Effector CD4-positive, alpha-beta T cell (primary cell): ENCODE measurements at places on chromosomes 13 and 19.
A peak's percentile ranks its signal among the peaks of the same experiment; 100 is the strongest.

- no peak for DNase-seq
These were observed 22.3 kb downstream of the EPS15L1 start for GRCh38 chr19:16449330-16449961.

- peak; percentile 73 for DNase-seq
These were observed 1.5 kb downstream of the CLEC11A start for GRCh38 chr19:50724522-50725217.

DNA sequence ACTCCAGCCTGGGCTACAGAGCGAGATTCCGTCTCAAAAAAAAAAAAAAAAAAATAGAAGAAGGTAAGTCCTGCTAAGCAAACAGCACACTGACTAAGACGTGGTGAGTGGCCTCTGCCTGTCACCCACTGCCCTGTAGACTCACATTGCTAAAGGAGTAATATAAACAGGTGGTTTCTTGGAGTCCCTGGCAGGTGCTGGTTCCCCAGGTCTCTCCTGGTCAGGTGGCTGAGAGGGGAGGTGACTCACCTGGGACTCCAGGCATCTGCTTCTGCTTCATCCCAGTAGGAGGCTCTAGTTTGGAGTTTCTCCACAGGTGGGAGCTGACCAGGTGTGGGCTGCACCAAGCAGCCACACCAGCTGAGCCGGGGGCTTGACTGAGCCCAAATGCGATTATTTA is at the start of gene OR10H1:
Gene OR10H1, minus strand, starts transcription at position 359 of the 400 bp plus-strand sequence. CDS start 7,627 bp downstream, outside the sequence.
- DNase-seq, result no peak

- DNase-seq, result no peak
These were observed 13.0 kb downstream of the C19orf25 start for GRCh38 chr19:1466018-1466460.

DNA sequence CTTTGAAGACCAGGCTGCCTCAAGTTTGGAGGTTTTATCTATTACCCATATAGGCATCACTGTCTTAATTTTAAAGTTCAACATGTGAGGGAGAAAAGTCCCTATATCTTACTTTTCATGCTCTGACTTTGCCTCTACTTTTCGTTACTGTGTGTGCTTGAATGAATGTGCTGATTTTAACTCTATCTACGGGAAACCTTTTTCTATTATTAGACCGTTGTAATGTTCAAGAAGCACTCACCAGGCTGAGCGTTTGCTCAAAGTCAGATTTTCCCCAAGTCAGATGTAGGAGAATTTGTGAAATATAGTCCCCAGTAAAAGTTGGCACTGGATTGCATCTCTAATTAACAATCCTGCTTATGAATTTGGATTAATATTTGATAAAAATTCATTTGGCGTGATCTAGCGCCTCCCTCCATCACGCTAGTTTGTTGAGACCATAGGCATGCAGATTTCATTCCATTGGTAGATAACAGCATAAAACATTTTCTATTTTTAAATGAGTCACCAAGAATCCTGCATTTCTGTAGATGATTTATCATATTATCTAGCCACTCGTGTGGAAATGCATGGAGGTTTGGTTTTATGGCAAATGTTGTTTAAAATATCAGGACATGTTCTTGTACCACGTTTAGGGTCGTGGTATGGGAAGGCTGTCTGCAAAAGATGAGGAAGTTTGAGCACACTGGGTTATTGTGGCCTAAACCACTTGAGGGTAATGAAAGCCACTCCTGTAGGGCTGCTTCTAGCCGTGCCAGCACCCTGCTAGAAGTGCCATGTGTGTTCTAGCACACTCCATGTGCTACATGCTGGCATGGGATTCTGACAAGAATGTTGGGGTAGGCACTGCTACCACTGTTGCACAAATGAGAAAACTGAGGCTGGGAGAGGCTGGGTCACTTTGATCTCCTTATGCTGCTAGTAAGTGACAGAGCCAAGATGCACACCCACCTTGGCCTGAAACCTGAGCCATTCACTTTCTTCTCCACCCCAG is 179.4 kb downstream of the FGF9 start:
- no peak for DNase-seq

DNA sequence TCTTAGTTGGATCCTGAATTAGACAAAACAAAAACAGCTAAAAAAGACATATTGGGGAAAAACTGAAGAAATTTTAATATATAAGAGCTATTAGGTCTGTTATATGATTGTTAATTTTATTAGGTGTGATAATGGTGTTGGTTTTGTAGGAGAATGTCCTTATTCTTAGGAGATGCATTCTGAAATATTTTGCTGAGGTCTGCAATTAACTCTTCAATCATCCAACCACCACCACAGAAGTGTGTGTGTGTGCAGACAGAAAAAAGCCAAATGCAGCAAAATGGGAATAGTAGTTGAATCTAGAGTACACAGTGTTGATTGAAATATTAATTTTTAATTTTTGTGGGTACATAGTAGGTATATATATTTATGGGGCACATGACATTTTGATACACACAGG is 12.1 kb upstream of the KBTBD7 start:
- DNase-seq, result no peak

GRCh38 chr13:37475966-37476365 is 122.6 kb downstream of the POSTN start:
- DNase-seq, result no peak

GRCh38 chr19:4284176-4284958 is 5.3 kb downstream of the SHD start:
- DNase-seq, result no peak

DNA sequence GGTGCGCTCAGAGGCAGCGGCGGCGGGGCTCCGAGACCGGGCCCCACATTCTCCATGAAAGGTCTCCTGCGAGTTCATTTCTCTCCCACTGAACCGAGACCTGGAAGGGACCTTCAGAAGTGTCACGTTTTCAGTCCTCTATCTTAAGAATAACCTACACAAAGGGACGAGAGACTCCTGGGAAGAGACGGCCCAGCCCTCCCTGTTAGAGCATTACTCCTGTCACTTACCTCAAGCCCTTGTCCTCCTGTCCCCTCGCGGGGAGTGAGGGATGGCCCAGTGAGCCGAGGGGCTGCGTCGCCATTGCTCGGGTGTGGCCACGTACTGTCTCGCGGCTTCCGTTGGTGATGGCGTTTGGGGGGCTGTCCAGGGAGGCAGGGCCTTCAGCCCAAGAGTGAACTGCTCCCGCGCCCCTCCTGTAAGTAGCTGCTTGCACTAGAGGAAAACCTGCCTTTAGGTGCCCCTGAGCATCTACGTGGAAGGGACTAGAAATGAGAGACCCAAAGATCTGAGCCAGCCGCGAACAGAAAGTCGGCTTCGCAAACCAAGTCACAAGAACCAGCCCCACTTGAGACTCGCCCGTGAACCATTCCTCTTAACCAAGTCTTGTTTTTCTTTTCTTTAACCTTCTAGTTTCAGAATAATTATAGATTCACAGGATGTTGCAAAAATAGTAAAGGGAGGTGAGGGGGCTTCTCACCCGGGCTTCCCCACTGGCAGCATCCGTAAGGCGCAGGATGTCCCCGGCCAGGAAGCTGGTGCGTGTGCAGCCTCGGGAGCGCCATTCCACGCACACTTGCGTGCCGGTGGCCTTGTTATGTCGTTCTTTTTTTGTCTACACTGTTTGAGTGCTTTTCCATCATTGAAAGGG is 21.1 kb upstream of the NDUFS7 start:
- DNase-seq, result no peak

DNA sequence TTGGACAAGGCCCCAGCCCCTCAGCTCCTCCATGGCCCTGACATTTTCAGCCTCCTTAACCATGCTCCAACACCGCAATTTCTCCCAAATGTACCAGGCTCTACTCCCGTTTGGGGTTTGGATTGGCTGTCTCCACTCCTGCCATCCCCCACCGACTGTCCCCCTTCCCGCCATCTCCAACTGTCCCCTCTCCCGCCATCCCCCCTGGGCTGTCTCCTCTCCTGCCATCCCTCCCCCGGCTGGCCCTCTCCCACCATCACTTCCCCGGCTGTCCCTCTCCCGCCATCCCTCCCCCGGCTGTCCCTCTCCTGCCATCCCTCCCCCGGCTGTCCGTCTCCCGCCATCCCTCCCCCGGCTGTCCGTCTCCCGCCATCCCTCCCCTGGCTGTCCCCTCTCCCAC is 5.4 kb downstream of the BCAT2 start:
- DNase-seq, result no peak

DNA sequence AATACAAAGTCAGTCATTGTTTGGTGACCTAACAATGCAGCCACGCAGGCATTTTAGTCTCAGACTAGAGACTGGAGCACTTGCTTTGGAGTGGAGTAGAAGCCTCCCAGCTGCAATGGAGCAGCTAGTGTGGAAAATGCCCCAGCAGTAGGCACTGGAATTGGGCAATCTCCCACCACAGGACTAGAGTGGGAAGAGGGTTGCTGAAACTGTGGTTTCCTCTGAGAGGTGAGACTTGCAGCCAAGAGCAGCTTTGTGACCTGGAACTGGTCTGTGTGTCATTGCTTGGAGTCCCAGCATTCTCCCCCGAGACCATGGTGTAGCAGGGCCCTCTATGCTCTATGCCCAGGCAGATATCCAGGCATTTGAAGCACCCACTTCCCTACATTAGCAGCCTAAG is 556.3 kb downstream of the UQCRFS1 start:
- DNase-seq, result no peak

DNA sequence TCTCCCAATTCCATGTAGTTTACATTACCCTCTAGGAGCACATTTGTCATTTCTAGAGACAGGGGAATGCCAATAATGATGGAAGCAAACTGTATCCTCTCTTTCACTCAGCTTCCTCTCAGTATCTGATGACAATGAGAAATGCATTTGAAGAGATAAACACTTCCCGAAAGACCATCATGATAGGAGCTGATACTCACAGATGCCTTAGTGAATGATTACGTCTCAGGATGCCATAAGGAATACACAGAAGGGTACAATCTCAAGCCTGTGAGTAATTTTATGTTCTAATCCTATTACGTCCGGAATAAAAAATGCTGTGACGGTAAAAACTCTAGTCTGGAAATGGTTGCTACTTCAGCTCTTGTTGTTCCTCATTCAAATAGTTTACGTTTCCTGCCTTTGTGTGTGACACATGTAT is 663.8 kb upstream of the MIR17HG start:
- DNase-seq, result no peak

DNA sequence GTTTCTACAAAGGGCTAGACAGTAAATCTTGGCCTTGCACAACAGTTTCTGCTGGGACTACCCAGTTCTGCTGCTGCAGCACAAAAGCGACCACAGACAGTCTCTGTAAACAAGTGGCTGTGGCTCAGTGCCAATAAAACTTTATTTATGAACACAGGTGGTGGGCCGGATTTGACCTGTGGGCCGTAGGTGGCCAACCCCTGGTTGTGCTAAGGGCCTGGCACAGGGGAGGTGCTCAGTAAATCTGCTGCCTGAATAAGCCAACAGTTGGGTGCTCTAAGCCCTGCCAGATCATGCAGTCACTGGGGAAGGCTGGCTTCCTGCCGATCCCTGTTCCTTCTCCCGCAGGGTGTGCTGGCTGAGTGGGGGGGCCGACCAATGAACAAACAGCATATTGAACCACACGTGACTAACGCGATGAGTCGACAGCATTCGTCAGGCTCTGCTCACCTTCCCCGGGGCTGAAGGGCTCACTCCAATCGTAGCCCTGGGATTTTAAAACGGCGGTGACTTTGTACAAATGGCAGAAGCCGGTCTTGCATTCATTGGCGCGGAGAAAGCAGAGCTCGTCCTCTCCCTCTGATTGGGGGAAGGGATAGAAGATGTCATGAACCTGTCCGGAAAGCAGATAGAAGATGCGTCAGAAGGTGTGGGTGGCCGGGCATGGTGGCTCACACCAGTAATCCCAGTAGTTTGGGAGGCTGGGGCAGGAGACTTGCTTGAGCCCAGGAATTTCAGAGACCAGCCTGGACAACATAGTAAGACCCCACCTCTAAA is 24.3 kb upstream of the MYDGF start:
- DNase-seq, result no peak

DNA sequence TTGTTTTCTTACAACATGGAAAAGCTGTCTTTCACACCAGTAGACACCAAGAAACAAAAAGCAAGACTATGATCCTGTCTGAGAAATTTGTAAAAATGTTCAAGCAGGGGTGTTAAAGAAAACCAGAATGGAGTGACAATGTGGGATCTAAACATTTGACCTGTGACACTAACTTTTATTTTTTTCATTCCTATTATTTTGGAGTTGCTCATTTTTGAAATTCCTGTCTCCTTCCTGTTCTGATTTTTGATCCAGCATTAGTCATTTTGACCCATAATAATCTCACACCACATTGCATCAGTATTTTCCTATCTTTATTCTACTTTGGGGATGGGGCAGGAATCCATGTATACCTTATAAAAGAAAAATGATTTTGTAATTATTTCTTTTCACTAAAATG is 164.2 kb downstream of the DLEU7 start:
- no peak for DNase-seq

DNA sequence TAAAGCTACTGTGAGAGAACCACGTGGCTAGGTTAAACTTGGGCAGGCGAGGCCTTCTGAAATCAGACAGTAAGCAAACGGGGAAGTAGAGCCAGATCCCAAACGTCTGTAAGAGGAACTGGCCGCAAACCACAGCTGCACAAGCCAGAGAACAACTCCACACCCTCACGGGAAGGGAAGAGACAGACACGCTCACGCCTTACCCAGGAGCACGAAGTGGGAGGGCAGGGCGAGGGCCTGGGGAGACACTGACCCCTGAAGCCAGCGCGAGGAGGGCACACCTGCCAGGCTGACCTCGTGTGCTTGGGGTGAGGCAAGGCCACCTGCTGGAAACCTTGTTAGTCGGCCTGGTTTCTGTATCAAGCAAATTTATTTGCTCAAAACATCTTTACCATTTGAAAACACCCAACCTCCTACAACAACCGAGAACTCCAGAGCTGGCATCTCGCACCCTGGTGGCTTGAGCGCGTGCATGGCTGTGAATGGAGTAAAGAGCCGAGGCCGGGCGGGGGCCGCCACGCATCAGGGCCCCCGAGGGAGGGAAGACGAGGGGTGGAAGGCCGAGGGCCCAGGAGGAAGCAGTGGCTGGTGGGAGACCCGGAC is 7.3 kb downstream of the POLR2E start:
- no peak for DNase-seq

DNA sequence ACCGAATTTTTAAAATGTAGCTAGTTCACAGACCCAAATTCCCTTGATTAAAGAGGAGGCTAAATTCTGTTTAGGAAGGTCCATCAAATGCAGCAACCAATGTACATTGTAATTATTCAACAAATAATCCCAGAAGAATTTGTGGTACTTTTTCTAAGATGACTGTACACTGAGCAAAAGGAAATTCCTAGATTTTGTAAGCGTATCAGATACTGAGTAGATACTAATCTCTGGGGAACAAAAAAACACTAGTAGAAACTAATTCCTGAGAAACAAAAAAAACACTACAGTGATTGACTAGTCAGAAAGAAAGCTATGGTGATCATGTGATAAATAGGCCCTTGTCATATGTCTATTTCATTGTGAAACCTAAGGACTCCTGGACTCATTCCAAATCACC is 246.1 kb downstream of the PCDH17 start:
- no peak for DNase-seq

DNA sequence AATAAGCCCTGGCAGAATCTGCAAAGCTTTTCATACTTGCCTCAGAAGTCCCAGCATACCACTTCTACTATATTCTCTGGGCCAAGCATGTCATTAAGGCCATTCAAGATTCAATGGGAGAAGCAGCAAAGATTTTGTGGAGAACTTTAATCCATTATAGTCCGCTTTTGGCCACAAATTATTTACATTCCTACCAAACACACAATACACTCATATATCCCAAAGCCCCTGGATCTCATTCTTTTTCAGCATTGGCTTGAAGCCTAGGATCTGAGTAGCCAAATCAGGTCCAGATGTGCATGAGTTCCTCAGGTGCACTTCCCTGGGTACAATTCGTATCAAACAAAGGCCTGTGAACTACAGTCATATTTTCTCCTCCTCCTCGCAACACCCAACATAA is 203.4 kb downstream of the NDFIP2 start:
- no peak for DNase-seq

- no peak for DNase-seq
These were observed 2.9 kb downstream of the RPS11 start for GRCh38 chr19:49499030-49499670.

GRCh38 chr13:29791508-29791907 is 58.9 kb downstream of the UBL3 start:
- DNase-seq, result no peak
